ENCODE measurements at places on chromosomes 16 and 17.

DNA sequence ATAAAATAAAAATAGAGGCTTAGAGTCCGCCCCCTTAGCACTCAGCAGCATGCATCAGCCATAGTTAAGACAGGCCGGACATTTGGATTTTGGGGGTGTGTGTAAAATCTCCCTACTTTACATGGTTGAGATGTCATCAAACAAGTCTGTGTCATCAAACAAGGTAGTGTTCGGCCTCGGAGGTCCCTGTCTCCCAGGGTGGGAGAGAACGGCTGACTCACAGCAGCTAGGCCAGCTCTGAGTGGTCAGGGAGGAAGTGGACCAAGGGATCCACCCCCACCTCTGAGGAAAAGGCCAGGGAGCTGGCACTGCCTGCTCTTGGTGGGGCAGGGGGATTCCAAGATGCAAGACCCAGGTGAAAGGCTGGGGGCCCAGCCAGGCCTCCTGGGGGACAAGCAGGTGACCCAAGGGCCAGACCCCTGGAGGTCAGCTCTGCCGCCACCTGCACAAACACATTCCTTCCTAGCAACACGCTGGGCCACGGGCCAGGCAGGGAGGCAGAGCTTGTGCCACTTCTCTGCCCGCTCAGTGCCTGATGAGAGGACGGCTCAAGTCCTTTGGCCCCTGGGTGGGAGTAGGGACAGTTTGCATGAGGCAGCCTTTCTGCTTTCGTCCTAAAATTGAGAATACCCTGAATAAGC, 28.5 kb downstream of the KIFC3 start:
- DNase-seq, result no peak

GRCh38 chr17:13521784-13522183, 79.9 kb downstream of the HS3ST3A1 start:
- no peak for DNase-seq

DNA sequence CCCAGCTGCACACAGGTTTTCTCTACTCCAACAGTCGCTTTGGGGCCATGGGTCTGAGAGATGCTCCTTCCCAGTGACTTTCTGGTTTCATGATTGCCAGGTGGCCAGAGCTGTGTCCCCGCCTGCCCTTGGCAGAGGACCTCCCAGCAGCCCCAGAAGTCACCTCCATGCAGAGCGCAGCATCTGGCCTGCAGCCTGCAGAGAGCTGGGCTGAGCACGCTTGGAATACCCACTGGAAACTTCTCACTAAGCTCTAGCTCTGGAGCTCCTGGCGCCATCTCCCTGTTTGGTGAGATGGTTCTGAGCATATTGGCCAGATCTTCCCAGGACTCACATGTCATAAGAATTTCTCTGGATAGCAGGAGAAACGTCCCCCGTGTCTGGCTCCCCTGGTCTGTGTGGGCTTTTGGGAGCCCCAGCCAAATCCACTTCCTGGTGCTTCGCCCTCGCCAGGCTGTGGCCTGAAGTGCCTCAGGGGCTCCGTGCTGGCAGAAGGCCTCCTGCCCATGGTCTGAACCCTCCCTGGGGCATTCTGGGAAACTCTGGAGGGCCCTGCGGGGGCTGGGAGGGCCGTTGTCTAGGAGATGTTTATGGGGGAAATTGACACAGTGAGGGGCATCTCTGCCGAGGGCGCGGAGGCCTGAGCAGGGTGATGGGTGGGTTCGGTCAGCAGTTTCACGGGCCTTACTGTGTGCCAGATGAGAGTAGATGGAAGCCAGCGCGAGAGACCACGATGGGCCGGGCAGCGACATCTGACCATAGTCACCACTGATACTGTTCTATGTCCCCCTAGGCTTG, 73.2 kb upstream of the CIBAR2 start:
- DNase-seq, result no peak

DNA sequence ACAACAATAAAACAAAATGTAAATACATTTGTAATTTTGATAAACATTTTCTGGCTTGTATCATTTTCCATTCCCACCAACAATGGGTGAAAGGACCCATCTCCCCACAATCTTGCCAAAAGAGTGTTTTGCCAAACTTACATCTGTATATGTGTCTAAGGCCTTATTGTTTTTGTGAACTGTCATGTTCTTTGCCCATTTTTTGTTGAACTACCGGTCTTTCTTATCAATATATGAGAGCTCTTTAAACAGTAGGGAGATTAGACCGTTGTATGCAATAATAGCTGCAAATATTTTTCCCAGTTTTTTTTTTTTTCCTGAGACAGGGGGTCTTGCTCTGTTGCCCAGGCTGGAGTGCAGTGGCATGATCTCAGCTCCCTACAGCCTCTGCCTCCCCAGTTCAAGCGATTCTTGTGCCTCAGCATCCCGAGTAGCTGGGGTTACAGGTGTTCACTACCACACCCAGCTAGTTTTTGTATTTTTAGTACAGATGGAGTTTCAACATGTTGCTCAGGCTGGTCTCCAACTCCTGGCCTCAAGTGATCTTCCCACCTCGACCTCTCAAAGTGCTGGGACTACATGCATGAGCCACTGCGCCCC, 9.6 kb upstream of the STX4 start:
- DNase-seq, result no peak
